ENCODE measurements at places on chromosomes 13 and 19. TPM values are rescaled to one million over a fixed set of nuclear protein-coding genes. Genes with fewer than 3 reads are reported as not detected.

The PPM1N gene
- not detected for total RNA-seq

The ACP5 gene
- total RNA-seq = 2.5 TPM

The ARHGAP45 gene
- 4.1 TPM for total RNA-seq

The CBLC gene
- 0.29 TPM for total RNA-seq

The NCAN gene
- not detected for total RNA-seq

The ZNF181 gene
- 209 TPM for total RNA-seq

The CACNG7 gene
- 1.0 TPM for total RNA-seq

The ZNF8 gene
- 6.9 TPM for total RNA-seq

The HNRNPM gene
- total RNA-seq = 110 TPM

The ZNF726 gene
- 0.70 TPM for total RNA-seq

DNA sequence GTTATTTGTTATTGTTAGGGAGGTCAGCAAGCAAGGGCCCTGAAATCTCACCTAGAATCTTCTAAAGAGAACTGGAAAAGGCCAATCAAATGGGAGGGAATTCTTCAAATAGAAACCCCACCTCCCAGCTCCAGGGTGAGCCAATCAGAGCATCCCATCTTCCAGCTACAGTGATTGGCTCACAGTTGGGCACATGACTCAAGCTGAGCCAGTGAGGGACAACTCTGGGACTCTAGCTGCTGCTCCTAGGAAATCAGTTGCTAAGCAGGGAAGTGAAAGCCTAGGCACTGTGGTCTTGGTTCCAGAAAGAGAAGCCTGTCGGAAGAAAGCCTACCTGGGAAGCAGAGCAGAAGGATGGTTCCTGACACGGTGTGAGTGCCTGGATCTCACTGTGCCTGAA, 13.4 kb downstream of the TM6SF2 start:
- DNase-seq = no peak

- DNase-seq = no peak
Measured at GRCh38 chr19:34327851-34328250, 37.1 kb upstream of the GPI start.

DNA sequence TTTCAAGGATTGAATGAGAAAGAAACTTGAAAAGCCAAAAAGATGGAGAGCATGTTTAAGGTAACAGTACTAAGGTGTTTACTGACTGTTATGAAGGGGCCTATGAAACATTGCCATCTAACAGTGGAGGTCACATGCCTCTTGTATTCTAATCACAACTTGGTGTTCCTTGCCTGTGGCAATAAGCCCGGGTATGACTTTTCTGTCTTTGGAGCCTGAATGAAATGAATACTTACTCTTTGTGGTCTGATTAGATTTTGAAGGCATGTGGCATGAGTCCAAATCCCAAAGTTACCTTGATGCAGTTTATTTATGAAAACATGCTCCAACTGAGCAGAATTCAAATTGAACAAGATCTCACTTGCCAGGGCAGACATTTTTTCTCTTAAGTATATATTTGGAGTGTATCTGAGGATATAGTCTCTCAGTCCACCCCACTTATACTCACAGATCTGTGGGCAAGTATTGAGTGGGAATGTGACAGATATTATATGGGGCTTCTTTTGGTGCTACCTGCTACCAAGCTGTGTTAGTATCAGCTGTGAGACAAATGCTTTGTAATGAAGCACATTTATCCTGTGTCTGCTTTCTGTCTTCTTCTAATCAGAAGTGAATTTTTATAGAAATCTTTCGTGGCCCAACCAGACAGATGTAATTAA, 67.5 kb downstream of the B3GLCT start:
- DNase-seq = no peak

DNA sequence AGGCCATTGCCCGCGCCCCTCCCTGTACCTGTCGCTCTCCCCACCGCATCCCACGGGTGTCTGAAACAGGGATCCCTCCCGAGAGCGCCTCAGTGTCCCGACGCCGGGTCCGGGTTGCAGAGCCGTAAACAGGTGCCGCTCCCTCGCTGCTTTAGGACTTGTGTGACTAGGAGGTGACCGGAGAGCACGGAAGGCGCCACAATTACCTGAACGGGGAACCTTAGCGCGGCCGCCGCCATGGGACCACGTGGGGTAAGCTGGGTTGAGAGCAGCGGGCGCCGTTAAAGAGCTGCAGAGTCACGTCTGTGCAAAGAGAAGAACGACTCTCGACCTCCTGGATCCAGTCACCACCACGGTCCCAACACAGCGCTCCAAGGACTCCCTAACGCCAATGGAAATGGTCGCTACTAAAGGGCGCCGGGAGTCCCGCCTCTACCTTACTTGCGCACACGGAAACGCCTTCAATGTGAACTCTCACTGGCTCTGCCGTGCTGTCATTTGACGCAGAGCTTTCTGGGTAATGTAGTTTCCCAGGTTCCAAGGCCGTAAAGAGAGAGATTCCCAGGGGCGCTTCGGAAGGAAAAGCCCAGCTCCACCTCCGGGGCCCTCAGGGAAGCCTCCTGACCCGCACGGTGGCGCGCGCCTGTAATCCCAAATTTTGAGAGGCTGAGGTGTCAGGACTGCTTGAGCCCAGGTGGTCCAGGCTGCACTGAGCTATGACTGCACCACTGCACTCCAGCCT, at the start of gene ZNF552:
TSS of gene ZNF552 (minus strand) at position 409 of the 742 bp plus-strand sequence. CDS start at position 239, 170 bp downstream.
- peak; percentile 80 for DNase-seq

- no peak for DNase-seq
Measured at GRCh38 chr13:67048821-67049150, 181.3 kb downstream of the PCDH9 start.

- no peak for DNase-seq
Measured at GRCh38 chr13:26219726-26220125, 2.4 kb downstream of the RNF6 start.

DNA sequence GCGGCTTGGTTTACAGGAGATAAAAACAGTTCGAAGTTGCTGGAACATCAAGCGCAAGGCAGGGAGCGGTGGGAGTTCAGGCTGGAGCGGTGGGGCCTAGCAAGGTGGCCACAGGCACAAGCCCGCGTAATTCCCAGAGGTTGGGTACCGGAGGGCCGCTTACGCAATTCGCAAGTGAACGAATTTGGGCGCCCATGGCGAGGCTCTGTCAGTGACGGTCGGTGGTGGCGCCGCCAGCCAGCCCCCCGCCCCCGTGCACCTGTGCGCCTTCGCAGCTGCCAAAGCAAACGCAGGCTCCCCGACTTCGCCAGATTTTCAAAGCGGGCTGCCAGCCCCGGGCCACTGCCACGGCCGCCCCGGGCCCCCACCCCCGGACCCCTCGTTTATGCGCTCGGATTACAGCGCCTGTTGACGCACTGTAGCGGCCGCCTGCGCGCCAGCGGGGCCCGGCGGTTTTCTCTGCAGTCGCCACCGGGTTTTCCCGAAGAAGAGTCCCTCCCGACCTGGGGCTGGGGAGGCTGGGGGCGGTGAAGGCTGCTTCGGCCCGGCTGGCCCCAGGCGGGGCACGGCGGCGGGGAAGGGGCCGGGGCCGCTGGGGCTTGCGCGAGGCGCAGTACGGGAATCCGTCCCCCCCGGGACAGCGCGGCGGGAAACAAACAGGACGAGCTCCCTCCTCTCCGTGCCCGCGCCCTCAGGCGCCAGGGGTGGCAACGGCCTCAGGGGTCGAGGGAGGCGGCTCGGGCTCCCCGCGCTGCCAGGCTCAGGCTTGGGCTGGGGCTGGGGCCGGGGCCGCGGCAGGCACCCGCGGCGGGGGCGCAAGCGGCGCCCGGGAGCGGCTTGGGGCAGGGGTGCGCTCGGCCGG, 709 bp downstream of the N4BP2L1 start:
- DNase-seq = peak; percentile 64

- no peak for DNase-seq
Measured at GRCh38 chr19:58409010-58409790, 751 bp downstream of the ZNF584 start.

- DNase-seq = no peak
Measured at GRCh38 chr19:16175954-16176353, 2.6 kb upstream of the CIB3 start.

- no peak for DNase-seq
Measured at GRCh38 chr13:65529541-65529940, 1700.6 kb downstream of the PCDH9 start.

- no peak for DNase-seq
Measured at GRCh38 chr13:34647379-34648150, 294.5 kb upstream of the NBEA start.

GRCh38 chr19:7992575-7992974, 12.9 kb downstream of the ELAVL1 start:
- no peak for DNase-seq

DNA sequence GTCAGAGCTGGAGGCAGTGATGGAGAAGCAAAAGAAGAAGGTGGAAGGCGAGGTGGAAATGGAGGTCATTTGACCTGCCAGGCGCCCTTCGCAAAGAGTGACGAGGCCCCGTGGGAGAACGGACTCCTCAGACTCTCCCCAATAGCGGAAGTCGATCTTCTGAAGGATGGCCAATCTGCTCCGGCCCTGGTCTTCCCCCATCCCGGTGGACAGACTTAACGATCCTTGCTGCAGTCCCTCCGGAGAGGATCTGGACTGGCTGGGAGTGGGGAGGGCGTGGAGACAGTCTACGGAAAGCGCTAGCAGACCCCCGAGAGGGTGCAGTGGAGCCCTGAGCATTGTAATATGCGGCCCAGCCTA, 11.9 kb downstream of the EPS8L1 start:
- no peak for DNase-seq

DNA sequence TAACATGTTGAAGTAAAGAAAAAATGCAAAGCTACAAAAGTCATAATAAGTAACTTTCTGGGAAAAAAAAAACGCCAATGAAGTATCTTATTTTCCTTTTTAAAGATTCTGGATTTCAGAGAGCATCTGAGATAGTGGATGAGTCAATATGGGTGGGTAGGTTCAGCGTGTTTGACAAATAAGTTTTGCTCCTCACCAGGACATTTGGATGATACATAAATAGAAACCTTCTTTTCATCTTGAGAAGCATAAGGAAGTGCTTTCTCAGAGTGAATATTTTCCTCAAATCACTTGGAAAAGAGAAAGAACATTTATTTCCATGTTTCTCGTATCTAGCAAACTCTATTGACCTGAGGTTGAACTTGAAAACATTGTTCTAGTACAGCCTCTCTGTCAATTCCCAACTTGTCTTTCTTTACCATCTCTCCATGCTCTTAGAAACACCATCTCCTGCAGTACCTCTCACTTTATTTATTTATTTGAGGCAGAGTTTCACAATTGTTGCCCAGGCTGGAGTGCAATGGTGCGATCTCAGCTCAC, 463.2 kb downstream of the KLF5 start:
- no peak for DNase-seq

GRCh38 chr19:7242601-7243258, 51.5 kb downstream of the INSR start:
- DNase-seq = no peak

GRCh38 chr19:4279267-4279529, 132 bp downstream of the SHD start:
- DNase-seq = no peak

DNA sequence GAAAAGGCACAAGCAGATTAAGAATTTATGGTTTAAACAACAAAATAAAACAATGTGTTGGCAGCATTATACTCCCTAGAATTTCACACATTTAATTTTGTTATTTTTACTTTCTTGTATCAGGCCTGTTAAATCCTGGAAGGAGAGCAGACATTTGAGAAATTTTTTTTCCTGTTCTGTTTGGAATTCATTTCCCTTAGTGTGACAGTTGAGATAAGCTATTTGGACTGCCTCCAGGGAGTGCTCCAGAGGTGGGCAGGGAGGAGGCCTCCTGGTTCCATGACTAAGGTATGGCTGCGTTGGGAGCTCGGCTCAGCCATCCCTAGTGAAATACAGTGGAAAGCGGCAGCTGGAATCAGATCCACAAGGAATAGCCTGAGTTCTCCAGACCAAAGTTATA, 185.7 kb downstream of the KCNRG start:
- no peak for DNase-seq

GRCh38 chr19:49210108-49210900, 52.7 kb downstream of the TRPM4 start:
- peak; percentile 32 for DNase-seq

DNA sequence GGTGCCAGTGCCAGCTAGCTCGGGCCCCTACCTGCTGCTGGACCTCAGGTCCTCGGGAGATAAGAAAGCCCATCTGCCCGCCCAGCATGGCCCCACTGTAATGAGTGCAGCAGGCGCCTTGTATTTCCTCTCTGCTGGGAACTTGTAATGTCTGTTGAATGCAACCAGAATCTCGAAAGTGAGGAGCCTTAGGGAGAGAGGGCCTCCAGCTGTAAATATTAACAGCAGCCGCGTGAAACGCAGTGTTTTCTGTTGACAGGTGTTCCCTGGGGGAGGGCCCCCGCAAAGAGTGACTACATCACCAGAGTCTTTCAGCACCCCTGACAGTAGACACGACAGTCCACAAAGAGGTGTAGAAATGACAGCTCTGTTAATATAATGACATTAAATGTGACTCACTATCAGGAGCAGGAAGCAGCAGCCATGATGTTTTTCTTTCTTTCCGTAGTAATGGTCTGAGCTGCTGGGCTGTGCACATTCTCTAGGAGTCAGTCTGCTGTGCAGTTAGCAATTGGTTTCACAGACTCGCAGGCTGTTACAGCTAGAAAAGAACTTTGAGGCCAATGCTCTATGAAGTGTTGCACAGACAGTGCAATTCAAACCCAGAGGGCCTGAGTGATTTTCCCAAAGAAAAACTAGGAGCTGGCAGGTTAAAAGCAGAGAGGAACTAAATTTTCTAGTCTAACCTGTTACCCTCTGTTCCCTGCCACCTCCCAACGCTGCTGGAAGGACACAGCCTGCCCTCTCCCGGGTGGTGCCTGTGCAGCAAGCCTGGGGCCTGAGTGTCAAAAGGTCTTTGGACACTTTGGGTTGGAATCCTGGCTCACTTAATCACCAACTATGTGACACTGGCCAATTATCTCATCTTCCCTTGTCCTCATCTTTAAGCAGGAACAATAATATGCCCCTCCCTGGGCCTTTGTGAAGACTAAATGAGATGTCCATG, 58.6 kb upstream of the WASF3 start:
- no peak for DNase-seq

GRCh38 chr13:35793823-35794222, 317.3 kb upstream of the MAB21L1 start:
- no peak for DNase-seq

DNA sequence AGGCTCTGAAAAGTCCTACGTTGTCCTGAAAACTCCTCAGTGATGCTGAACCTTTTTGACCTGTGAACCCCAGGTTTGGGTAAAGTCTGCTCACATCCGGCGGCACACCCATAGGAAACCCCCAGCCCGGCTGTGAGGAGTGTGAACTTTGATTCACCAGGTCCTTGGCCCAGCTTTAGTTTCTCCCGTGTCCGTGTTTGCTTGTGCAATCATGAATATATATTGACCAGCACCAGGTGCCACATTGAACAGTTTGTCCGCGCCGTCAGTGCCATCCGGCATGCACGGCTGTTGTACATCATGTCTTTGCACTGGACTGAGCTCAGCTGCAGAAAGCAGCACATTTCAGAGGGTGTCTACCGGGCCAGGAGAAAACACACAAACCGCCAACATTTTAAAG, 45.3 kb downstream of the NFIC start:
- no peak for DNase-seq

GRCh38 chr13:113511361-113511760, 20.9 kb upstream of the DCUN1D2 start:
- no peak for DNase-seq

- no peak for DNase-seq
Measured at GRCh38 chr13:99124794-99125316, 75.8 kb upstream of the UBAC2 start.
